ENCODE measurements at places on chromosomes 3 and 15.

DNA sequence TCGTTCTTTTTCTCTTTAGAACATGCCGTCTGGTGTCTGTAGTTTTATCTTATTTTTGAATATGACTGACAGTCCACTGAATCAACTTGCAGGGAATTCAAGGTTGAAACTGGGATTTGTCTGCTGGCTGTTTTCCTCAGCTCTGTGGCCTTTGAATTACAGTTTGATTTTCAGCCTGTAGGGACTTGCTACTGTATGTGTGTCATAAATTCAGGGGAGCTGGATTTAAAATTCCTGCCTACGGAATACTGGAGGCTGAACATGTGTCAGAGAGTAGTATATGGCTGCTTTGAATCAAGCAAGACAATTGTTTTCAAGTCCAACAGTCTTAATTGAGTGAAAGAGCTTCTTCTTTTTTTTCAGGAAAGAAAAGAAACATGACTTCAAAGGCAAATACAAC, 33.9 kb downstream of the RARB start:
- no peak for DNase-seq

DNA sequence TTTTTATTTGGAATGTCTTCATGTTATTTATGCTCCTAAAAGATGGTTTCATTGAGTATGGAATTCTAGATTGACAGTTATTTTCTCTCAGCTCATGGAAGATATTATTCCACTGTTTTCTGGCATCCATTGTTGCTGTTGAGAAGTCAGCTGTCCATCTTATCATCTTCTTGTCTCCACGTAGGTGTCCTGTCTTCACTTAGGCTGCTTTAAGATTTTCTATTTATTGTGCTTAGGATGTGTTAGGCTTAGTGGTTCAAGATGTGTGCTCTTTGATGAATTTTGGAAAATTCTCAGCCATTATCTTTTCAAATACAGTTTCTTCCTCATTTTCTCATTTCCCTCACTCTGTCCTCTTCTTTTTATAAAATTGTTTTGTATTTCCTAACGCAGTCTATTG, 52.0 kb downstream of the SNRK start:
- DNase-seq: no peak

DNA sequence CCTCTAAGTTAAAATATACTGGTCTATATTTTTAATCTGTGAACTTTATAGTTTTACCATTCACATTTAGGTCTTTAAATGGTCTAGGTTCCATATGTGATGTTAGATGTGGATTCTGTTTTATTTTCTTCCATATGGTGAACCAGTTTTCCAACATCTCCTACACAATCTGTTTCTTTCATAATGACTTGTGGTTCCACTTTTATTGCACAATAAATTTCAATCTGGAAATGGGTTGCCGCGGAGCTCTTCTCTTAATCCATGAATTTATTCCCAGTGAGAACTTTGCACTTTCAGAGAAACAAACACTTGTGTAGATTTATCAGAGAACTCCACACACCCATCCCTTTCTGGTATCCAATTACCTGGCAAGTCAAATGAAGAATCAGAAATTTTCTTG, 20.9 kb upstream of the SPPL2A start:
- no peak for DNase-seq

GRCh38 chr3:99896482-99896881, 78.8 kb downstream of the CMSS1 start:
- DNase-seq: peak; percentile 27

DNA sequence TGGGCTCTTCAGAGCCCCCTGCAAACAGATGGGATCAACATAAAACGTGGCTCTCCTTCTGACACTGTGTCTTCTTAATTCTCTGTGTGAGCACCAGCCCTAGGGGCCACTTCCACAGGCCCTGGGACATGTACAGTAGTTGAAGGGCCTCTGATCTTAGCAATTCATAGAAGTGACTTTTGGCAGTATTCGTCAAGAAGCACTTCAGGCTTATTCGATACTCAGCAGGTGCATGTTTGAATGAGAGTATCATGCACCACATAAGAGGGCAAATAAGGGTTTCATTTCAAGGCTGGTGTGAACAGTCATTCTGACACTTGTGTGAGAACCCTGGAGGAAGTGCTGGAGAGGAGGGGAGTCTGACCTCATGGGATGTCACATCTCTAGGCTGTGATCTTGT, 113.9 kb downstream of the GABRG3 start:
- DNase-seq: no peak

DNA sequence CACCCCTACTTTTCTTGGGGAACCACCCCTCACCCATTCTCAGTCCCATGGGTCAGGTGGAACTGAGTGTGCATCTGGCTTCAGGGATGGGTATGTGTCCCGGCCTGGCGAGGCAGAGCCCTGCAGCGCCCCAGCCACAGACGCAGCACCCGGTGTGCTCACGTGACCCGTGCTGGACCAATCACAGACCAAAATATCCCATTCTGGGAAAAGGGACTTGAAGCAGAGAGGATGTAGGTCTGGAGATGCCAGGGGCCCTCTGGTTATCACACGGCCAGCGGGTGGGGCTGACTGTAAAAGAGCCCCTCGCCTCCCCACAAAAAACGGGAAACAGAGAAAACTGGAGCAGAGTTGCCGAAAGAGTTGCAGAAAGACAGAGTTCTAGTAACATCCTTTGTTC, 138.0 kb upstream of the RAD18 start:
- no peak for DNase-seq

- no peak for DNase-seq
These were observed 134.0 kb downstream of the FHIT start for GRCh38 chr3:61117045-61117898.

GRCh38 chr3:37824954-37825328, 36.7 kb upstream of the CTDSPL start:
- DNase-seq: no peak

GRCh38 chr3:12472796-12473195, 11.5 kb upstream of the TSEN2 start:
- no peak for DNase-seq

DNA sequence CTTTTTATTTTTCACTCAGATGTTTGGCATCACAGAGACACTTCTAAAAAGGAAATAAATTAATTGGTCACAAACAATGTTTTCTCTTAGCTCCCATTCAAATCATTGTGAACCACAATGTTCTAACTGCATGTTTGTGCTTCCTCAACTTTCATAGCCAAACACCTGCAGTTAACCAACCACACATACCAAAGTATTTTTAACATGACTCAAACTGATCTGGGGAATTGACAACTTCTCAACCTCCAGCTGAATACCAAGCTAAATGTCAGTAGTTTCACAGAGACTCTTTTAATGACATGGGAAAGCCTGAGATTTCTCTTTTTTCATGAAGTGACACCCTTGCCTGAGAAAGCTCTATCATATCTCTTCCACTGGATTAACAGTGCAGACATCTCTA, 217.9 kb upstream of the MME start:
- no peak for DNase-seq

- no peak for DNase-seq
These were observed 5.4 kb downstream of the EHD4 start for GRCh38 chr15:41966920-41967465.

GRCh38 chr3:72324253-72324811, 523.9 kb downstream of the SHQ1 start:
- DNase-seq: no peak

DNA sequence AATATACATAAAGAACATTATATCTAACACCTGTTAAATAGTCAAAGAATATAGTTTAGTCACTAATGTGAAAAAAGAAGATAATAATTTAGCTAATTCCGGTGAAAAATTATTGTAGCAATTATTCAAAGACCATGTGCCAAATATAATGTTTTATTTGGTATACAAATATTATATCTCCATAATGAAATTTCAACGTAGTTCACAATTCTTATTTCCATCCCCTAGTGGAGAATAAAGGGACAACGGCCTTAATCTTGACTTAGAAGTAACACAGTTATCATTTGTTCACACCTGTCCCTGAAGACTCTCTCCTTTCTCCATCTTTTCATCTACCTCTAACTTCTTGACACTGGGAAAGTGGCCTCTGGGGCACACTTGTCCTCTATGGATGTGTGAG, 213.4 kb downstream of the ERC2 start:
- no peak for DNase-seq

GRCh38 chr3:25872200-25872877, 82.4 kb downstream of the OXSM start:
- DNase-seq: no peak

GRCh38 chr3:124881976-124882697, 5.0 kb downstream of the ITGB5 start:
- DNase-seq: no peak

GRCh38 chr15:74194572-74195559, 7.7 kb downstream of the STRA6 start:
- no peak for DNase-seq

DNA sequence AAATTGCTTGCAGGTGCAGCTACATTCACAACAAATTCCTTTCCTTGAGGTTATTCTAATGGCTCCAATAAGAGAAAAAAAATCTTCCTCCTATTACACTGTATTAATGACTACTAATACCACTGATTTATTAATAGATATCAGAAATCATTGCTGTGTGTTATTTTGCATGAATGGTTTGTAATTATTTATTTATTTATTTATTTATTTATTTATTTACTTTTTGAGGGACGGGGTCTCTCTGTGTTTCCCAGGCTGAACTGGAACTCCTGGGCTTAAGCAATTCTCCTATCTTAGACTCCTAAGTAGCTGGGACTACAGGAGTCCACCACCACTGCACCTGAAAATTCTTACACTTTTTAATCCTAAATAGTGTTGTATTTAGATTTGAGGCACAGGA, 390.4 kb downstream of the SI start:
- DNase-seq: no peak

- no peak for DNase-seq
These were observed 21.0 kb downstream of the PLXNB1 start for GRCh38 chr3:48408823-48409281.

DNA sequence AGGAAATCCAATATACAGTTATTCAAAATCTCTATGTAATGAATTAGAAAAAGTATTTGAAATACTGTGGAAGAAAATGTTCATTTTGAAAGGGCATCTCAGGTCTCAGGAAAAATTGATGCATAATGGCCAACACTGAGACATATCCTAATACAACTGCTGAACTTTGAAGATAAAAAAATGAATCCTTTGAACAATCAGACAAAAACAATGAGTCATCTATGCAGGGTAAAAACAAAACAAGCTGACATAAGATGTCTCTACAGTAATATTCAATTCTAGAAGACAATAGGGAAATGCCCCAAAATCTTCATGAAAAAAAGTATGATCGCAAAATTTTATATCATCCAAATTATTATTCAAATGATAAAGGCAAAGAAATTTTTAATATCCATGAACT, 34.0 kb upstream of the ZNF280D start:
- no peak for DNase-seq

- no peak for DNase-seq
These were observed 28.4 kb upstream of the ARL8B start for GRCh38 chr3:5093731-5094130.

DNA sequence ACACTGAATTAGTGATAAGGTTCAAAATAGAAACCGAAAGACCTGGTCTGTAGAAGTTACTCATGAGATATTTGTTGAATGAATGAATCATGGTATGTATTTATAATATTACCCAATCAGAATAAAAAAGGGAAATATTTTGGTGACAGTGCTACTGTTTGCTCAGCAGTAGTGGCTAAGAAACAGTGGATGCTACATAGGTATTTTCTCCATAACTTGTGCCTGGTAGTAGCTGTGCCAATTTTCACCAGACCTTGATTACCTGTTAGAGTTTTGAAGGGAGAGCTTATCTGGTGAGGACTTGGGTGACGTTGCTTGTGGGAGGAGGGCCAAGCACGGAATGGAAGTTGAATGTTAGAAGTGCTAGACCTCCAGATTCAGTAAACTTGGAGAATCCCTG, 14.3 kb downstream of the LIMD1 start:
- no peak for DNase-seq

- DNase-seq: no peak
These were observed 22.5 kb downstream of the C3orf80 start for GRCh38 chr3:160247766-160248165.

GRCh38 chr3:143657391-143657790, 190.9 kb downstream of the SLC9A9 start:
- DNase-seq: no peak

DNA sequence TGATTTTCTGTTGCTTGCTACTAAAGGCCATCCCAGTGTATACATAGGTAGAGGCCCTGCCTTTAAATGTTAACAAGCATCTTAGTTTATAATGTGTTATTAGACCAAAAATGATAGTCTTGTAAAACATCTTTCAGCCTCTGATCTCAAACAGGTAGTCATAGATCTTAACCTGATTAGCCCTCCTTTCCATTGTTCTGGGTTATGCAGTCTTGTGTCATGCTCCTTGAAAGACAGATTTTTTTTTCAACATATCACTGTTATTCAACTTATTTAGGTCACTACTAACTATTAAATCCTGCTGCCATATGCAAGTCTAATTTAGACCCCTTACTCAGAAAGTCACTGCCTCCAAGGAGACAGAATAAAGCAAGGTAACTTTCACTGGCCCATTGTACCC, 19.1 kb upstream of the CLDN16 start:
- no peak for DNase-seq

DNA sequence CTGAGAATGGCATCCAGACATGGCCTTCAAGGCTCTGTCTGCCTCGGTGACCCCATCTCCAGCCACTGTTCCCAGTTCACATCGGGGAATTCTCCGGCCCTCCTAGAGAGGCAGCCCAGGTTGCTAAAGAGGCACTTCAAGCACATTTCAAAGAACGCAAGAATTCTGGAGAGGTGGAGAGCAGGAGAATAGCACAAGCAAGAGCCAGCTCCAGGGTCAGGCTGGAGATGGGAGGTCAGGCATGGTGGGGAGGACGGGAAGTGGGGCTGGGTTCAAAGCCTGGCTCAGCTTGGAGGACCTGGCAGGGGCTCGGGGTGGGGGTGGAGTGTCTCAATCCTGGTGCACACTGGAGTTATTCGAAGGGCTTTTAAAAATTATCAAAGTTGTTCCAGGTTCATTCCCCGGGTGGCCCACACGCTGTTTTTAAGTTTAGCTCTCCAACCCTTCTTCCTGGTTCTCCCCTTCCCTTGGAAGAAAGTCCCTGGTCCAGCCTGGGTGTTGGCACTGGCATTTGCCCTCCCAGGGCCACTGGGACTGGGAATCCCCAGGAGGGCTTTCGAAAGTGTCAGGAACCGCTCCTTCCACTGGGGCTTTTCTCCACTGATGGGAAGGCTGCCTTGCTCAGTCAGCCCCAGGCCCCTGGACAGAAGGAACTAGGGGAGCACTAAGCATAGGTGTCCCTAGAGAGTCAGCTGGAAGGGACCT, 35.8 kb downstream of the ZNF710 start:
- DNase-seq: no peak

GRCh38 chr3:16917256-16917935, 32.6 kb downstream of the PLCL2 start:
- no peak for DNase-seq

DNA sequence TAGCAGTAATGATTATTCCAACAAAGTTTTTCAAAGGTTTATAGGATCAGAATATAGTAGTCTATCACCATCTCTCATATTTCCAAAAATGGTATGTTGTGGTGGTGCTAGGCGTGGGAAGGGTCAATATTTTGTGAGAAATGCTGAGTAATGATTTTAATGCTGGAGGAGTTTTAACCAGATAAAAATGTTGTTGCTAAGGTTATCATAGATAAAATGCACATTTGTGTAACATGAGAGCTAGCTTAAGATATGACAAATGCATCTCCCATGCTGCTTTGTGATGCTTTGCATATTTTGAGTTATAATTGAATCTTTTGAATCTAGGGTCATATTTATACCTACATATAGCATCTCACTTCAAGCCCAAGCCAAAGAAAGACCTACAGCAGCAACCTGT, 103.9 kb upstream of the ROBO1 start:
- DNase-seq: no peak

Measured in NCI-H2081 (cell line).